Left lobe of liver (tissue), 2 donors: ENCODE measurements at places on chromosomes 1 and 21.

- no peak for DNase-seq
Observed at GRCh38 chr21:31974454-31974985, 101.7 kb downstream of the HUNK start.

DNA sequence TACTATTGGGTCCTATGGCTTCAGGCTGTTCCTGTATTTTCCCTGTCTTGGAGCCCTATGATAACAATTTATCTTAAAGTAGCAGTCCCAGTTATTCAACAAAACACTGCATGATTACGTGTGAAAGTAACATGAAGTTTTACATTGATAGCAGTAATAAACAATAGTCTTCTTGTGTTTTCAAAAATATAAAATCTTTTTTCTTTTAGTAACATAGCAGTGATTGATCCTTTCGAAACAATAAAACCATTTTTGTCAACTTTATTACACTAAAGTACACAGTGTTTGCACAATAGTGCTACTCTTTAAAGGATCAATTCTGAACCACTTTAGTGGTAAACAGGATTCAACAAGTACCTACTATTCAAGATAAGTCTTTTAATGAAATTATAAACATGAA lies 90.6 kb downstream of the GPATCH2 start:
- DNase-seq, result no peak

DNA sequence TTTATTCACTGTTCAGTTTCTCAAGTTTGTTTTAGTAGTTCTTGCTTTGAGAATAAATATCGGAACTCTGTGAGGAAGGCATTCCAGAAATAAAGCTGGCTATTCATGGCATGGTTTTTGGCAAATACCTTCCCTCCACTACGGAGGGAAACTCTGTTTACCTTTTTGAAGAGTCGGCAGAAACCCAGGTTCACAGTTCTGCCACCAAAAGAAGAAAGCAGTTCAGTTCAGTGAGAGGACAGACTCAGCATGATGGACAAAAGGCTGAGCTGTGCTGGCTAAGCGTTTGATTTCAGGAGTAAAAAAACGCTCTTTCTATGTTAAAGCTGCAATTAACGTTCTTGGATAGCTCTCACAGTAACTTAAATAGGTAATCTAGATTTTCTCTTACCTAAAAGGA lies 42.4 kb downstream of the CNN3 start:
- no peak for DNase-seq

- no peak for DNase-seq
Observed at GRCh38 chr21:30839304-30839703, 9.7 kb upstream of the KRTAP7-1 start.

- no peak for DNase-seq
Observed at GRCh38 chr1:181704546-181704945, 221.2 kb downstream of the CACNA1E start.

GRCh38 chr1:226489718-226490425 lies 58.7 kb upstream of the STUM start:
- DNase-seq, result no peak

DNA sequence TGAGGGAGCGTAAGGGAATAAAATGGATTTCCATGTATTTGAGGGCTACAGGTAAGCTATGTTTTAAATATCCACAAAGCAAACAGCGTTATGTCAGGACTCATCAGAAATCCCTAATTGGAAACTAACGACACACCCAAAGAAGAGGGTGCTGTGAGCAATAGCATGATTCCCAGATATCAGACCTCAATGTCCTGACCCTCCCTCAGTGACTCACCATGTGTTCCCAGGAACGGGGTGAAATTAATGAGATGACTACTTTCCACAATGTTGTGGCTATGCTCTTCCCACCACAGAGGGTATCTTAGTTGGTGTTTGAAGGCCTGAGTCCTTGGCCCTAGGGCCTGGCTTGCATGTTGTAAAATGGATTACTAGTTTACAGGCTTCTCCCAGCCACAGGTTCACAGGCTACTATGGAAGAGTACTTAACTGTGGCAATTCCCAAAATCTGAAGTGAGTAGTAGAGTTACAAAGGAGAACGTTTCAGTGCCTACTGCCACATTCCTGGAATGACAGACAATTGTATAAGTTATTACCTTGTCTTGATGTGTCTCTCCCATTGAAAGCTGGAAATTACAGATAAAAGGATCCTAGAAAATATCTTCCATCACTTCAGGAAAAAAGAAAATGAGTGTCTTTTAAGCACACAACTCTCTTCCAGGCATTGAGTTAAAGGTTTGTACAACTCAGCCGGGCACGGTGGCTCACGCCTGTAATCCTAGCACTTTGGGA lies 1.7 kb upstream of the KRTAP11-1 start:
- no peak for DNase-seq

DNA sequence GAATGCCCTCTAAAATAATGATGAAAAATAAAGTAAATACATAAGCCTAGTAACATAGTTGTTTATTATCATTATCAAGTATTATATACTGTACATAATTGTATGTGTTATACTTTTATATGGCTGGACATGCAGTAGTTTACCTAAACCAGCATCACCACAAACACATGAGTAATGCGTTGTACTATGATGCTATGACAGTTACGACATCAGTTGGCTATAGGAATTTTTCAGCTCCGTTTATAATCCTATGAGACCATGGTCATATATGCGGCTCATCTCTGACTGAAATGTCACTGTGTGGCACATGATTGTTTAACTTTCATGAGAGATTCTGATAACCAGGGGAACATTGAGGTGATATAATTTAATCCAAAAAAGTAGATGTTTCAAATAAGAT lies 352.1 kb downstream of the ST6GALNAC3 start:
- no peak for DNase-seq

DNA sequence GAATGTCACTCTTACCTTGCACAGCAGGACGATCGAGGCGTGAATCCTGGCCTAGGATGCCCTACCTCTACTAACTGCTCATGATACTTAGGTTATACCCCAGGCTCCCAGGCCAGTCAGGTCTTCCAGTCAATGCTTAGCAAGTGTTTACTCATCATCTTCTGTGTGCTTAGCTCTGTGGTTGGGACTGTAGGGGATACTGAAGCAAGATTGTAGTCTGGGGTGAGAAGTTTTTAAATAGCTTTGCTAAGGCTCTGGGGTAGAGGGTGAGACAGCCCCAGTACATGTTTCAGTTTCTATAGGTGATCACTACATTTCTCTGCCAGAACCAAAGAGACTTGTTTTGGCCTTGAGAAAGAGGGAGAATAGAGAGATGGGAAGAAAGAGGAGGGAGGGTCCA lies 250.8 kb upstream of the KIAA0040 start:
- DNase-seq, result no peak

- no peak for DNase-seq
Observed at GRCh38 chr1:35600593-35600992, 27.5 kb downstream of the TFAP2E start.

GRCh38 chr1:119485201-119485600 lies 21.8 kb upstream of the HSD3B1 start:
- DNase-seq, result no peak

- no peak for DNase-seq
Observed at GRCh38 chr1:230077436-230078213, 10.6 kb downstream of the GALNT2 start.

DNA sequence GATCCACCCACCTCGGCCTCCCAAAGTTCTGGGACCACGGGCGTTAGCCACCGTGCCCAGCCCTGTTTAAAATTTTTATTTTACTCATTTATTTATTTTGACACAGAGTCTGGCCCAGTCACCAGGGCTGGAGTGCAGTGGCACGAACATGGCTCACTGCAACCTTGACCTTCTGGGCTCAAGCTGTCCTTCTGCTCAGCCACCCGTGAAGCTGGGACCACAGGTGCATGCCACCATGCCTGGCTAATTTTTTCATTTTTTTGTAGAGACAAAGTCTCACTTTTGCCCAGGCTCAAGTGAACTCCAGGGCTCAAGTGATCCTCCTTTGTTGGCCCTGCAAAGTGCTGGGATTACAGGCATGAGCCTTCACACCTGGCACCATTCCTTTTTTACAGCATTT lies 27.5 kb upstream of the DNAJC6 start:
- DNase-seq, result no peak

GRCh38 chr1:214416858-214417257 lies 134.5 kb downstream of the PTPN14 start:
- DNase-seq, result no peak

DNA sequence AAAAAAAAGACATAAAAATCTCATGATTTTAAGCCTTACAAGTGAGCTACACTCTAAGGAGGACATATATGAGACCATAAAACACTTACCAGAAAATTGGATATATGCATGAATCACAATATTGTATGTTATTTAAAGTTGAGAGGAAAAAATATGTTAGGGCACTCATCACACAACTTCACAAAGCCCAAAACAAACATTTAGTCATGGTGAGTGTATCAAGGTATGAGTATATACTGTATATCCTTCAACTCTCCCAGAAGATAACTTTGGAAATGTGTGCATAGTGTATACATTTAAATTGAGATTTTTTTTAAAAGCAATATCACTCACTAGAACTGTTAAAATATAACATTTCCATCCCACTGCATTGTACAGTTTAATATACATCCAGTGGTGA lies 259.3 kb downstream of the SRGAP2C start:
- no peak for DNase-seq

- peak; percentile 55 for DNase-seq
Observed at GRCh38 chr1:88029142-88029541, 654.9 kb upstream of the PKN2 start.

DNA sequence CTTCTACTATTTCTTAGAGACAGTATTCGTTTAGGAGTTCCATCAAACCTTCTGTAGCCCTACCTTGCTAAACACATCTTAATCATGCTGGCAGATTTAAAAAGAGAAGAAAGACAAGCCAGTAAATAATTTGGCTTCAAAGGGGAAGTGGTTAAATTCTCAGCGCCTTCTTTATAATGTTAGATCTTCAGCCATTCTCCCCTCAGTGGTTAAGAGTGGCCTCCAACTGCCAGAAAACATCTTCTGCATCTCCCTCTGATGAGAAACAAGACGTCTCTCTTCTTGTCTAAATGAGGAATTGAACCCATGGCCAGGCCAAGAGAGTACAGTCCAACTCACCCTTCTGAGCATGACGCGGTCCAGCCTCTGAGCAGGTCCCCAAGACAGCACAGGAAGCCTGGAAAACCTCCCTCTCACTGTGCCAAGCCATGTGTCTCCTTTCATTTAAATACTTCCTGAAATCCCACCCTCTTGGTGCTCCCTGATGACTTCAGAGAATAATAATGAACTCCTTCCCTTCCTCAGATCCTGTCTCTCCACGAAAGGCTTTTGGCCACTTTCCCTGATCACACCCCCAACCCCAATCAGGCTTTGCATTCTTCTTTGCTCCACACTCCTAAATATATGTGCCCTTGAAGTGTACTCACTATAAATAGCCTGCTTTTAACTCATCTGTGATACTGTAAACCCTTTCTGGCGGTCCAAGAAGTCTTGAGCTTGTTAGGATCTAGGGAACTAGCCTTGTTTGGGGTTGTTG lies 16.4 kb upstream of the LRRC52 start:
- no peak for DNase-seq

DNA sequence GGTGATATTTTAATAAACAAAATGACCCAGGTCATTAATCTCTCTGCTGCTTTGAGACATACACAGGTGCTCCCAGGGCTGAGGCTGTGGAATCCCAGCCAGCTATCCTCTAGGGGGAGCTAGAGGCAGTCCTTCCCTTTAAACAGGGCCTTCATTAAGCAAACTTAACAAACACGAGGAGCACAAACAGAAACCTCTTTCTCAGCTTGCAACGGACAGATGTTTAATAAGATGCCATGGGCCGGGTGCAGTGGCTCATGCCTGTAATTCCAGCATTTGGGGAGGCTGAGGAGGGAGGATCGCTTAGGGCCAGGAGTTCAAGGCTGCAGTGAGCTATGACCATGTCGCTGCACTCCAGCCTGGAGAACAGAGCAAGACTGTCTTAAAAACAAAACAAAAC lies 106.7 kb downstream of the HIVEP3 start:
- no peak for DNase-seq

- no peak for DNase-seq
Observed at GRCh38 chr1:204320382-204320804, 39.3 kb downstream of the PLEKHA6 start.

DNA sequence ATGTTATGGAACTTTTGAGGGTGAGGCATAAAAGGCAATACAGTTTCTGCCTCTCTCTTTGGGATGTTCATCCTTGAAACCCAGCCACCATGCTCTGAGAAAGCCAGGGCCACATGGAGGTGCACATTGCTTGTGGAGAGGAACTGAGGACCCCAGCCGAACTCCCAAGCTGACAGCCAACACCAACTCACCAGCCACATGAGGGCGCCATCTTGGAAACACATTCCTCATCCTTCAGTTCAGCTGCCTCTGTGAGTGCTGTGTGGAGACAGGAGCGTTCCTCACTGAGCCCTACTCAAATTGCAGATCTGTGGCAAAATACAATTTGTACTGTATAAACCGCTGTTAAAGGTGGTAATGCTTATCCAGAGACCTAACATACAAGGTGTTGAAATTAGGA lies 137.5 kb downstream of the GABPA start:
- no peak for DNase-seq

- DNase-seq, result peak; percentile 44
Observed at GRCh38 chr1:43450251-43450941, 3.3 kb downstream of the HYI start.

- no peak for DNase-seq
Observed at GRCh38 chr1:229885568-229886495, 181.2 kb upstream of the GALNT2 start.

DNA sequence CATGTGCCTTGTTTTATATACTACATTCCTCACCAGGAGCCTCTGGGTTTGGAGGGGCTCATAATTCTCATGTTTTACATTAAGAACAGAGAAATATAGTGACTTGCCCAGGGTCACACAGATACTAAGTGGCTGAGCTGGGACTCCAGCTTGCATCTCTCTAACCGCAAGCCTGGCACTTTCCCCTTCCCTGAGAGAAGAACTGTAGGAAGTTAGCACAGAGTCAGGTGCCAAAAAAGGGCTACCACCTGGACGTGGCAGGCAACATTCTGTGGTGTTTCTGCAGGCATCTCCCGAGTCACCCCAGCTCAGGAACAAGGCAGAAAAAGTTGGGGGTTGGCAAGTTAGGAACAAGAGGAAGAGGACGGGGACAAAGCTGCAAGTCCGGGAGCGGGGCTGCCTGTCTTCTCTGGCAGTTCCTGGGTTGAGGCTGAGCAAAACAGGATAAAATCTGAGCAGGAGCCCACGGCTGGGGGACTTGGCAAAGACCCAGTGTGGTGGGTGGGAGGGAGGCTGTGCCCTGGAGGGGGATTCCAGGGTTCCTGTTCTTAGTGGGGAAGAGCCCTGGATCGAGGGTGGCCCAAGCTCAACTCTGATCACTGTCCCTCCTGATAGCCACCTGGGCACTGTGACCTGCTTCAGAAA lies 9.8 kb downstream of the PLA2G5 start:
- no peak for DNase-seq
